ENCODE measurements at places on chromosomes 6 and 20.

DNA sequence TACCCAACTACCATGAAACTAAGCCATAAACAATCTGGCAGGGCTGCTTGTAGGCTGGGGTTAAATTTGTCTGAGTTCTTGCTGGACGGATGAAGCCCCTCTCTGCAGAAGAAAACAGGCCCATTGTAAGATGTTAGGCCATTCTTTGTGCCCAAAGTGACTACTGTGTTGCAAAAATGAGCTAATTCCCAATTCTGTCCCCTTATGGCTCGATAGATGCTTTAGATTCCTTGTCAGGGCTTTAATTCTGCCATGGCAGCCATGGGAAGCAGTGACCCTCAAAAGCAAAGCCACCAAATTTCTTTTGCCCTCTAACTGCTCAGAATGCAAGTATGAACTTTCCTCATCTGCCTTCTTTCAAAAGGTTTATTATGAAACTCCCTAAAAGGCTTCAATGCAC lies 45.2 kb downstream of the LAMA4 start:
- no peak for DNase-seq

DNA sequence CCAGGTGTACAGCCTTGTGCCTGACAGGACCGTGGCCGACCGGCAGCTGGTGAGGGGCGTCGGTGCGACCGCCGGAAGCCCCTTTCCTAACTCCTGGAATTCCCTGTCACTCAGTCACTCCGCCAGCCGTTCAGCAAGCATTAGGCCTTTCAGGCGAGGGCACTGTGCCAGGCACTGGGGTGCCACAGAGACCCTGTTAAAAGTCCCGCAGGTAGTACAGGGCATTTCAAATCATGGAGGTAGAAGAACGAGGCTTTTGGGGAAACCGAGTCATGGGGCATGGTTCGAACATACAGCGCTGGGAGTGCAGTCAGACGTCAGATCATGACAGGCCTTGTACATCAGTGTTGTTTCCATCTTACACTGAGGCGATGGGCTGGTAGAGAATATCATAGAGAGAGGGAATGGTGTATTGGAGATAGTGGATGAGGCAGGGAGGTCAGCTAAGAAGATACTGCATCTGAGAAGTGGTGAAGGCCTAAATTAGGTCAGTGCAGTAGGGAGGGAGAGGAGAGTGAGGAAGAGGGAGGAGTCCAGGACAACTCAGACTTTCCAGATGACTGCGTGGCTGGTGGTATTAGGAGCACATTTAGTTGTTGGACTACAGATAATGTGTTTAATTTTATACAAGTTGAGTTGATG lies 892 bp upstream of the DXO start:
- DNase-seq = no peak

DNA sequence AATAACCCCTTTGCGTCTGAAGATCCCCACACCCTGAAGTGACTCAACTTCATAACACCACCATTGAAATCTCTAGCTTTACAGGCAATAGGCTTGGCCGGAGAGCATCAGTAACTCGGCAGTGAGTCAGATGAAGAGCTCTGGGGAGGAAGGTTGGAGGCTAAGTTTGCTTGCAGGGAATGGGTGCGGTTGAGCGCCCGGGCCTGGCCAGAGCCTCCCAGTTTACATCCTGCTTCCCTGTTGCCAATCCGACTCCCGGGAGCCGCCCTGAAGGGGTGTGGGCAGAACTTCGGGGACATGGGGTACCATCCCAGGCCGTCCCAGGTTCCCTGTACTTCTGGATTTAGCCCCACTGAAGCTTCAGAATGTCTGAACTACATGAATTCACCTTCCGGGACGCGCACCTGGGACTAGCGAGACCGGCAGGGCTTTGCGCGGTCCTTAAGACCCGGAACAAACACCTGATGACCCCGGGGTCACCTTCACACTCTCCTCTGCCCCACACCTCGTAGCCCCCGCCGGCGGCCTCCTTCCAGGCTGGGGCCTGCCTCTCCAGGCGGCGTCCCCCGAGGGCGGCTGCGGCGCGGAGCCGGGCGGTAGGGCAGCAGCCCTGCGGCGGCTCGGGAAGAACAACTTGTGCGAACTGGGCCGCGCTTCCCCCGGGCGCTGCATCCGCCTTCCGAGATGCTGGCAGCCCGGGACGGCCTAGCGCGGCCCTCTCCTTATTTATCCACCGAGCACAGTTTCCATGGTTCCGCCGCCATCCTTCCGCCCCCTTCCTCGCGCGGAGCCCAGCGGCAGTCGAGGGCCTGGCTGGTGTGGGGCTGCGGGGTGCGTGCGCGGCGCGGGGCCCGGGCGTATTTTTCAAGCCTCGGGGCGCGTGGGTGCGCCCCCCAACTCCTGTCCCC lies 56.6 kb upstream of the RREB1 start:
- peak; percentile 57 for DNase-seq

GRCh38 chr20:33445881-33446625 lies 2.5 kb upstream of the SNTA1 start:
- DNase-seq = no peak

GRCh38 chr20:50532221-50532620 lies 22.0 kb downstream of the PTPN1 start:
- DNase-seq = no peak

GRCh38 chr6:149033454-149033853 lies 284.1 kb upstream of the TAB2 start:
- DNase-seq = no peak

GRCh38 chr20:59207235-59207634 lies 43.6 kb downstream of the ZNF831 start:
- no peak for DNase-seq

DNA sequence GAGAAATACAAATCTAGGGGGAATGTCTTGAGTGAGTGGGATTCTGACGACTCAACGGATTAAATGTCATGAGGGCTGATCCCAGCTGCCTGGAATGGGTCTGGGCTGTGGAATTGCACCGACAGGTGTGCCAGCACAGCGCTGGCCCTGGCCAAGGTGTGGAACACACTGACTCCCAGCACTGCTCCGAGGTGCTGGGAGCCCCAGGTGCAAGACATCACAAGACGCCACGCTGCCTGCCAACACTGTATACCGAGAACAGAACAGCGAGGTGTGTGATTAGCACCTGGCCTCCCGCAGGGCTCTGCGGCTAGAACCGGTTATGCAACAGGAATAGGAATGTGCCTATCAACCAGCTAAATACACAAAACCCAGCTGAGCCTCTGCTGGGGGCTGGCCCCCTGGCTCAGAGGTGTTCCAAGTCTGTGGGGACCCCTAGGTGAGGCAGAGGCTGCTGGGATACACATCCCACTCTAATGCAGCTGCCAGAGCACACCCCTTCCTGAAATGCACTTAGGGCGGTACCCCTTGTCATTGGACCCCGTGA lies 24.8 kb upstream of the APMAP start:
- DNase-seq = peak; percentile 98

- DNase-seq = no peak
These were observed 194.2 kb downstream of the PRL start for GRCh38 chr6:22102671-22103070.

All from body of pancreas (tissue), 4 donors.